ENCODE measurements at places on chromosomes 1 and 21.

- no peak for DNase-seq
Observed at GRCh38 chr1:95207223-95207935, 26.6 kb upstream of the RWDD3 start.

GRCh38 chr1:187999973-188000372 lies 1171.2 kb downstream of the PLA2G4A start:
- DNase-seq: no peak

DNA sequence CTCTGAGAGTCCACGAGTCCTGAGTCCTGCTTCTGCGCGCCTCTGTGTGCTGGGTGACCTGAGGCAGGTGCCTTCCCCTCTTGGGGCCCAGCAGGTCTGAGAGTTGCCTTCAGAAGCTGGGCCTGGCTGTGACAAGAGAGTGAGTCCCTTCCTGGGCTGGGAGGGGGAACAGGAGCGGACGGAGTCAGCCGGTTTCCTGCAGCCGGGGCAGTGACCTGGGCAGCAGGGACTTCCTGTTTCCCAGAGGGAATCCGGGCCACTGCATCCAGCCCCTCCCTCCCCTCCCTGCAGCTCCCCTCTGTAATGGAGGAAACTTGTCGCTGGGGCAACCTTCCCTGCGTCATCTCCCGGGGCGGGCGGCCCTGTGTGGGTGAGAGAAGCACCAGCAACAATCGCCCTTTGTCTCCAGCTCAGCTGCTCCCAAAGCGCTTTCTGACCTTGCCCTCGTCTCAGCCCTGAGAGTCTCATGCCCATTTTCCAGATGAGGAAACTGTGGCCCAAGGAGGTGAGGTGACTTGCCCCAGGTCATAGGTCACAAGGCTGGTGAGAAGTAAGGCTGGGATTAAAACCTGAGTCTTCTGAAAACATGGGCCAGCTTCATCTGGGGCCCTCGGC lies 61.1 kb downstream of the SDC3 start:
- no peak for DNase-seq

- no peak for DNase-seq
Observed at GRCh38 chr1:206467915-206468314, 2.4 kb upstream of the IKBKE start.

- DNase-seq: no peak
Observed at GRCh38 chr1:100354971-100355394, 2.7 kb downstream of the CDC14A start.

GRCh38 chr1:246161626-246162025 lies 345.5 kb downstream of the SMYD3 start:
- DNase-seq: no peak

DNA sequence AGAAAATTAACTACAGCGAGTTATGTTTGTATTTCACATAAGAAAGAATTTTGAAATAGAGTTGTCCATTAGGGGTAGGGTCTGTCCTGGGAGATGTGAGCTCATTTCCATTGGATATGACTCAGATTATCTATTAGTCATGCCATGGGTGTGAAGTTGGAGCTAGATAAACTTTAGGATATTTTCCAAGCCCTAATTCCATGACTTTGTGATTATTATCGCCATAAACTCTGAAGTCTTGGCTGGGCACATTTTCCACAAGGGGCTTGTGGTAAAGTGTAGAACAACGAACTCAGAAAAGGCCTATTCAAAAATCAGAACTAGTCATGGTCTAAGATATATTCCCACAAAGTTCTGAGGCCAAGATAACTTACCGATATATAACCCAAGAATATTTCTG lies 396.6 kb downstream of the DPYD start:
- no peak for DNase-seq

- no peak for DNase-seq
Observed at GRCh38 chr1:24385160-24385940, 28.2 kb downstream of the STPG1 start.

- no peak for DNase-seq
Observed at GRCh38 chr1:33408093-33408436, 22.8 kb downstream of the PHC2 start.

- DNase-seq: no peak
Observed at GRCh38 chr1:62356257-62356835, 37.1 kb upstream of the KANK4 start.

DNA sequence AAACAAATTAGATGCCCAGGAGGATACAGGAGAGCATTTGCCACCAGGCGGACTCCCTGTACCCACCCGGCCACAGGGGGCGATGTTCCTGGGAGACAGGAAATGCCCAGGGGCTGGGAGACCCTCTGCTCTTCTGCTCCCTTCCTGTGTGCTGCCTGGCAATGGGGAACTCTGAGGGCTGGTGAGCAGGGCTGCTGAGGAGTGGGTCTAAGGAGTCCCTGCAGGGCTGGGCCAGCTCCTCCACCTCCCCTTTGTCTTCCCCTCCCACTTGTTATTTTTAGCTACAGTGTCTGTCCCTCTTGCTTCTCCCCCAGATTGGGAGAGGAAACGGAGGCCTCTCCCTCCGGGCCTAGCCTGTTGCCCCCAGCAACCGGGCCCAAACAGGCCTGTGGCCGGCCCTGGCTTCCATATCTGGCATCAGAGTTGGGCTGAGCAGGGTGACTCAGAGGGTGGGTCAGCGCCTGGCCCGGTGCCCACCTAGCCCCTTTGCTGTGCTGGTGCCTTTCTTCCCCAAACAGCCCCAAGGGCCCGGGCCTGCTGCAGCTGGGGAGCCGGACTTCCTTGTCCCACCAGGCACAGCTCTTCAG lies 11.6 kb downstream of the LMNA start:
- DNase-seq: no peak

GRCh38 chr1:202164271-202165037 lies 4.1 kb upstream of the PTPN7 start:
- DNase-seq: peak; percentile 60

GRCh38 chr21:25464275-25464674 lies 143.0 kb downstream of the MRPL39 start:
- DNase-seq: no peak

DNA sequence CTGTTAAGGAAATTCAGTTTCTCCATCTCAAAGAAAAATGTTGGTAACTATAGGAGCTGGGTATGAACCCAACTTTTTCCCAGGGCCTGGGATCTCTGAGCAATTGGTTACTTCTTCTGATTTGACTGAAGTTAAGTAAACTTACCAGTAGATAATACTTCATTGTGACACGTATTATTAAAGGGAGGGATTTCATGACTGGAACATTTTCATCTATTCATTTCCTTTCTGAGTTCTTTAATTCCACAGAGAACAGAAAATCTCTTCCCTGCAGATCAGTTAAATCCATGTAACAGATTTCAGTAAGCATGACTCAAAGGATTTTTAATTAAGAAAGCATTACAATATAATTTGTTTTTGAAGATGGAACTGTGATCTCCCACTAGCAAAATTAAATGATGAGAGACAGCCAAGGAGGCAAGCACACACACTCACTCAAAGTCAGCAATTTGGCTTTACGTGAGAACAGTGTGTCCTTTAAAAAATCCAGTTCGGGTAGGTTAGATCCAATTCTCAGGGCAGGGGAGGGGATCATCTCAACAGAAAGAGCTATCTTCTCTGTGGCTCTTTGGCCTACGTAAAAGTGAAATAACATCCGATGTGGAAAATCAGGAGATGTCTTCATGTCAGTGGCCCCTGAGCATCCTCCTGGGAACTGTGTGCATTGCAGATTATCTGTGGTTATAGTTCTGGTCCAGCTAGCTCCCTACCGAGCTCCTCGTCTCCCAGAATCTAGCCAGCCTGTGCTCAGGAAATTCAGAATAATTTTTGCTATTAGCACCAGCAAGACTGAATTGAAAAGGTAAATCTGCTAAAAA lies 10.8 kb upstream of the MYOC start:
- DNase-seq: no peak

- no peak for DNase-seq
Observed at GRCh38 chr21:45293726-45294401, 6.2 kb upstream of the POFUT2 start.

- no peak for DNase-seq
Observed at GRCh38 chr1:91885213-91885715, 687 bp downstream of the TGFBR3 start.

GRCh38 chr1:29306471-29307140 lies 70.3 kb downstream of the PTPRU start:
- DNase-seq: no peak

- DNase-seq: peak; percentile 21
Observed at GRCh38 chr1:3453891-3454810, at the start of gene ARHGEF16. Gene ARHGEF16, plus strand, starts transcription at chr1:3454665. Its CDS starts 8,420 bp downstream, at chr1:3463085.

GRCh38 chr1:81549588-81550127 lies 251.1 kb upstream of the ADGRL2 start:
- DNase-seq: no peak

DNA sequence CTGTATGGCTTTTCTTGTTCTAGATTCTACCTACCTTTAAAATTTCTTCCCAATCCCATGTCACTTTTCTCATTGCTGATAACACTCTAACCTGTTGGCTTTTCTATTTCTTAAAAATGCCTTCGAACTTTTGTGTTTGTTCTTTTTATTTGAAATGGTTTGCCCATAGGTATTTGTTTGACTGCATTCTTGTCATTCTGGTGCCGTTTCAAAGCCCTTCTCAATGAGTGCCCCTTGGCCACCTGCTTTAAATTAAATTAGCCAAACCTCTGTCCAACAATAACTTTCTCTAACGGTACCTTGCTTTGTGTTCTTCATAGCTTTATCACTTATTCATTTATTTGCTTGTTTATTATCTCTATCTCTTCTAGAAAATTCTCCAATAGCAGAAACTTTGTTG lies 38.9 kb downstream of the KCTD3 start:
- DNase-seq: no peak
